Urothelium cell line (cell line): ENCODE measurements at places on chromosomes 4 and X.
A peak's percentile ranks its signal among the peaks of the same experiment; 100 is the strongest.

DNA sequence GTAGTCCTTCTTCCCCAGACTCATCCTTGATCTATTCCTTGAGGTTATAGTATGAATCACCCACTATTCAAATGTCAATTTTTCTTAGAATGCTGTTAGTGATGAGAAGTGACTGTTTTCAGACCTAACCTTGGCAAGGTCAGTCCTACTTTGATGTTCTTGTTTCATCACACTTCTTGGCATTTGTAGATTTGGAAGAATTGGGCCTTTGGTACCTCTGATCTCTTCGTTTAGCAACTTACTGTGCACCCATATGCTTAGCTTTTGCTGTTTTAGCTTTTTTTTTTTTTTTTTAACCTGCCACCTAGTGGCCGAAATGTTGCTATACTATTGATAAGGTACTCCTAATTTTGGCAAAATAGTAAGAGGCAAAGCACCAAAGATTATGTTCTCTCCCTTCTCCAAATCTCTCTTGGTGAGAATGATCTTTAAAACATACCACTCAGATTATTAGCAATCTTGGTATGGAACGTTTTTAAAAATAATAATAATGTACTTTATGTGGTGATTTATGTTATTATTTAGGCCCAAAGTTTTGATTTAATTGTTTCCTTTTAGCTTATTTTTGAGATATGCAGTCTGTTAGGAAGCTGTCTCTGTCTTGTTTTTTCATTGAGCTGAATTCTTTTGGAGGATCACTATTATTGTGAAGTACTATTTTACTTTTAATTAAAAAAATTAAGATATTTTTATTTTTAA is 16.6 kb downstream of the DCK start:
- peak; percentile 48 for DNase-seq

DNA sequence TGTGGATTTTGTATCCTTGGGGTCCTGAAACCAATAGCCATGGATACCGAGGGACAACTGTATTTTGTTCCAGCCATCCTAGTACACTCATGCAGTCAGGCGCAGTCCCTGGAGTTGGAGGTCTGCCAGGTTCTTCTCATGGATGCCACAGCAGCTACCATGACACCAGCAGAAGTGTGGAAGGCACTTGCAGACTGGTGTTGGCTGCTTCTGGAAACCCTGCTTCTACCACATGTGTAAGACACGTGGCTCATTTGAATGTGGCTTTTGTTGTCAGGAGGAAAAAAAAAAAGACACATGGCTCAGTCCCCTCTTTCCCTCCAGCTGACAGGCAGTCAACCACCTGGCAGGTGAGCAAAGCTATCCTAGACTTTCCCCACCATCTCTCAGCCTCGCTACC is 19.4 kb downstream of the DRD5 start:
- DNase-seq = no peak

GRCh38 chr4:119116925-119117900 is 18.4 kb upstream of the MYOZ2 start:
- no peak for DNase-seq

DNA sequence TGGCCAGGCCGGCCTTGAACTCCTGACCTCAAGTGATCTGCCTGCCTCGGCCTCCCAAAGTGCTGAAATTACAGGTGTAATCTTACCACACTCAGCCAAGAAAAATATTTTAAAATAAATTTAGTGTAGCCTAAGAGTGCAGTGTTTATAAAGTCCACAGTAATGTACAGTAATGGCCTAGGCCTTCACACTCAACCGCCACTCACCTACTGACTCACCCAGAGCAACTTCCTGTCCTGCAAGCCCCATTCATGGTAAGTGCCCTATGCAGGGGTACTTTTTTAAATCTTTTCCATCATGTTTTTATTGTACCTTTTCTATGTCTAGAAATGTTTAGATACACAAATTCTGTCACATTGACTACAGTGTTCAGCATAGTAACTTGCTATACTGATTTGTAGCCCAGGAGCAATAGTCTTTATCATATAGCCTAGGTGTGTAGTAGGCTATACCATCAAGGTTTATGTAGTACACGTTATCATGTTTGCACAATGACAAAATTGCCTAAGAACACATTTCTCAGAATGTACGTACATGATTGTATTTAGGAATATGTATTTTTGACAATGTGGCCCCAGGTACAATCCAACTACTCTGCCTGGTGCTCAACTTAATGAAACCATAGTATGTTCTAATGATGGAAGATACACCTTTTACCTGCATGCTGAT is 455.2 kb downstream of the PCDH7 start:
- no peak for DNase-seq

DNA sequence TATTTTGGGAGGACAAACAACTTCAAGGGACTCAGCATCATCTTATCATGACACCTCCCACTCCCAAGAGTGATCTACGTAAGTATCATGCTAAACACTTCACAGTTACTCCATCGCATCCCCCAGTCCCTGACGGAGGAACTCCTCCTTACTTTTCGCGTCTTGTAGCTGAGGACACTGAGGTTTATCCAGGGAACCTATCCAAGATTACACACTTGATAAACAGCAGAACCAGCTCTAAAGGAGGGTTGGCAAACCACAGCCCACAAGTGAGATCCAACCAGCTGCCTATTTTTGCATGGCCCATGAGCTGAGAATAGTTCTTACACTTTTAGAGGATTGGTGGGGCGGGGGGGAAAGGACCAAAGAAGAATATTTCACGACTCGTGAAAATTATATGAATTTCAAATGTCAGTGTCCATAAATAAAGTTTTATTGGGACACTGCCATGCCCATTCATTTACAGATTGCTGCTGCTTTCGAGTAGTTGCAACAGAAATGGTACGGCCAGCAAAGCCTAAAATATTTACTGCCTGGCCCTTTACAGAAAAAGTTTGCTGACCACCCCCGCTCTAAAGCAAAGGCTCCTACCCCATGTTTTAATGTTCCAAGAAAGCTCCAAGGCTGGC is 47.8 kb downstream of the SEPSECS start:
- DNase-seq = no peak

DNA sequence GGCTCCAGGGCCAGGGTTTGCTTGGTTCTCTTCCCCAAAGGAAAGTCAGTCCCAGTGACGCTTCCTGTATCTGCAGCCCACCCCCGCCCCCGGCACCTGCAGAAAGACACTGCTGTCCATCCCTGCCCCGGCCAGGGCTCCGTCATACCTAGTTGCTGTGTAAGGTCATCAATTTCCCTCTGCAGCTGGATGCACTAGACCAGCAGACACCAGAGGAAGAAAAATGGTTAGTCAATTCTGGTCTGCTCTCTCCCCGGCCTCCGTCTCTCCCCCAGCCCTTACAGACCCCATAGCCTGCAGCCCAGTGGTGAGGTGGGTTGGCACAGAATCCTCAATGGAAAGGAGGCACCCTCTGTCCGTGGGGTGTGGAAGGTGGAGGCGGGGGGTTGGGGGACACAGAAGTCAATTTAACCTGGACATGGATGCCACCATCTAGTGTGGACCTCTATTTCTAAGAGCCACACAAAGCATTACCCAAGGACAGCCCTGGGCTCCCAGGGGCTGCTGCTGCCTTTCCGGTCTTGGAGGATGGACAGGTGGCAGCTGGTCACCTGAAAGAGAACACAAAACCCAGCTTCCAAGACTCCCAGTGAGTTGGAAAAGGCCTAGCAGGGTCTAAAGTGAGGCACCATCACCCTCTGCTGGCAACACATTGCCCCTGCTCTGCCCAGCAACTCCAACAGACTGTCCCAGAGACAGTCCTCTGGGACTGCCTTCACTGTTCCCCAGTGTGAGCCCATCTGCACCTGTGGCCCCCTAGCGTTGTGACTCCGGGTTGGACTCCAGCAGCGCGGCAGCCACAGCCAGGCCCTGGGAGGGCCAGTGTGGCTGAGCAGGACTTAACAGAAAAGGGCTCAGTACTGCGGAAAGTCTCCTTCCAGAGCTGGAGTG is 40.2 kb upstream of the NHSL2 start:
- peak; percentile 34 for DNase-seq

DNA sequence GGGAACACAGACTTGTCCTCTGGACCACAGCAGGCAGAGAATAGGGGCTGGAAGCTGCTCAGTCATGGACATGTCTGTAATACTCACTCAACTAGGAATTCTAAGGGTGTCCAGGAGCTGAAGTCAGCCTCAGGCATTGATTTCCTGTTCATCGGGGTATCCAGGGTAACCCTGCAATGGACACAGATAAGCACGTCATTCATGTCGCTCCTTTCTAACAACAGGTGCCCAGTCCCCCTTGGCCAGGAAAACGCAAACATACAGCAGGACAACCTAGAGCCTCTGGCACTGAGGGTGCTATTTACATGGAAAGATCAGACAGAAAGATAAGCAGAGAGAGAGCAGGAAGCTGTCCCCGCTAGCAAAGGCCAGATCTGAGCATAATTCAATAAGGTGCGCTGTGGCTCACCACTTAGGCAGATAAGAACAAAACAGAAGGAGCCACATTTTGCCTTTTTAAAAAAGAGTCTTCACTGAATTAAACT is 21.3 kb downstream of the QDPR start:
- DNase-seq = no peak

- DNase-seq = no peak
These were observed 67.0 kb downstream of the UCHL1 start for GRCh38 chr4:41323706-41324105.

- DNase-seq = no peak
These were observed 394.6 kb downstream of the SPOCK3 start for GRCh38 chr4:166839615-166840251.
